ENCODE measurements at places on chromosomes 2 and 18. TPM values are rescaled to one million over a fixed set of nuclear protein-coding genes. Genes with fewer than 3 reads are reported as not detected.

Gene HOXD13
- 0.17 TPM for total RNA-seq

Gene ZC3H15
- total RNA-seq: 79.7 TPM

Gene UGT1A10
- total RNA-seq: not detected

Gene PRADC1
- 26.8 TPM for total RNA-seq

Gene RNU2-63P
- 8.2 TPM for total RNA-seq

Gene QPCT
- total RNA-seq: 7.4 TPM

Gene PIEZO2
- total RNA-seq: 50.1 TPM

Gene LIMS4
- total RNA-seq: 0.47 TPM

Gene LMAN1
- 52.3 TPM for total RNA-seq

Gene STAT4
- total RNA-seq: 0.74 TPM

Gene CNTNAP5
- total RNA-seq: 22.0 TPM

Gene MCEE
- 11.5 TPM for total RNA-seq

Gene OTOS
- not detected for total RNA-seq

Gene FOXD4L1
- total RNA-seq: 0.44 TPM

Gene METTL21A
- 19.3 TPM for total RNA-seq

Gene RAX
- total RNA-seq: not detected

Gene DAW1
- total RNA-seq: not detected

Gene RBKS
- total RNA-seq: 1.2 TPM

Gene MYCN
- 43.8 TPM for total RNA-seq

Gene IL36G
- not detected for total RNA-seq

Gene SPC25
- total RNA-seq: 7.1 TPM

All from glutamatergic neuron (in vitro differentiated cells).